ENCODE measurements at places on chromosomes 2 and 18.

GRCh38 chr2:5394223-5394622 is 298.0 kb upstream of the SOX11 start:
- no peak for DNase-seq

DNA sequence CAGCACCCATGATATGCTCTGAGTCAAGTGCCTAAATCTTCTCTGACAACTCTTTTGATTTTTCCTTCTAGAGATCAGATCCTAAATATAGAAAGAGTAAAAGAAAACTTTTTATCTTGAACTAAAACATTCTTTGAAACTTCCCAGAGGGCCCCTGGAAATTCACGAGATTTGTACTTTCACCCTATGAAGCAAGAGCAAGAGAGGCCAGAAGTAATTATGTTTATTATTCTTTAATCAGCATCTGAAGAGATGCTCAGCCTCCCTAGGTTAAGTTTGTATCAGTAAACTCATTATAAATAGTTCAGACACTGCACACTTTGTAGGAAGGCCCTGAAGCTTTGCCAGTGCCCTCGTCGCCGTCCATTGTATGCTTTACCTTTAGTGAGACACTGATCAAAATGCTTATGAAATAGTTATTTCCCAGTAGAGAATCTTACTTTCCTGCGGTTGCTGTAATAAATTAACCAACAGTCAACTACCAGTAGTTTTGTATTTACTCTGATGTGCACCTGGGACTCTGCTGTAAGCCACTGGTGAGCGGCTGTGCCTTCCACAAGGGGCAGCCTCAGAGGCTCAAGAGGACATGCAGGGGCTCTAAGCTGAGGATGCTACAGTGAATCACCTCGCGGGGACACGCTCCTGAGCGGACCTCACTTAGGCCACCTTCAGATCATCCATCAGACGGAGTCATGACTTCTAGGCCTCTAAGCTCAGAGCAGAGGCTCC is 71.9 kb downstream of the BIN1 start:
- DNase-seq = no peak

GRCh38 chr2:181923121-181923520 is 31.6 kb downstream of the ITPRID2 start:
- no peak for DNase-seq

- no peak for DNase-seq
Observed at GRCh38 chr2:149087751-149088150, 49.3 kb downstream of the LYPD6B start.

GRCh38 chr18:963276-963675 is 58.6 kb downstream of the ADCYAP1 start:
- no peak for DNase-seq

- DNase-seq = no peak
Observed at GRCh38 chr2:160628811-160629210, 135.2 kb upstream of the RBMS1 start.

- no peak for DNase-seq
Observed at GRCh38 chr2:96184989-96185388, 23.6 kb downstream of the STARD7 start.

- DNase-seq = no peak
Observed at GRCh38 chr2:232573042-232573441, 22.6 kb downstream of the EIF4E2 start.

DNA sequence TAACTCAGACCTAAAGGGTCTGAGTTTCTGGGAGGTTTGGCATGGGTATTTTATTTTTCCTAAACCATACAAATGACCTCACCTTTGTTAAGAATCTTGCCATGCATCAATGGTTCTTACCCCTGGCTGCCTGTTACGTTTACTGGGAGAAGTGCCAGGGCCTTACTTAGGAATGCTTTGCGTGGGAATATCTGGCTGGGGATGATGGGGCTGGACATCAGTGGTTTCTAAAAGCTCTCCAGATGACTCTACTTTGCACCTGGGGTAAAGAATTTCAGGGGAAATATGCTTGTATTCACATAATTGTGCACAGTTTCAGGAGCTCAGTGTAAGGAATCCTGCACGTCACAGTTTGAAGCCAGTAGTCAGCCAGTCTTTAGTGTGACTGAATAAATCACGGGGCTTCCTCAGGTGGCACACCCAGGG is 18.2 kb upstream of the DAW1 start:
- no peak for DNase-seq

GRCh38 chr2:221399183-221399582 is 172.9 kb downstream of the EPHA4 start:
- DNase-seq = no peak
